ENCODE measurements at places on chromosomes 7 and 10.
A peak's percentile ranks its signal among the peaks of the same experiment; 100 is the strongest.

DNA sequence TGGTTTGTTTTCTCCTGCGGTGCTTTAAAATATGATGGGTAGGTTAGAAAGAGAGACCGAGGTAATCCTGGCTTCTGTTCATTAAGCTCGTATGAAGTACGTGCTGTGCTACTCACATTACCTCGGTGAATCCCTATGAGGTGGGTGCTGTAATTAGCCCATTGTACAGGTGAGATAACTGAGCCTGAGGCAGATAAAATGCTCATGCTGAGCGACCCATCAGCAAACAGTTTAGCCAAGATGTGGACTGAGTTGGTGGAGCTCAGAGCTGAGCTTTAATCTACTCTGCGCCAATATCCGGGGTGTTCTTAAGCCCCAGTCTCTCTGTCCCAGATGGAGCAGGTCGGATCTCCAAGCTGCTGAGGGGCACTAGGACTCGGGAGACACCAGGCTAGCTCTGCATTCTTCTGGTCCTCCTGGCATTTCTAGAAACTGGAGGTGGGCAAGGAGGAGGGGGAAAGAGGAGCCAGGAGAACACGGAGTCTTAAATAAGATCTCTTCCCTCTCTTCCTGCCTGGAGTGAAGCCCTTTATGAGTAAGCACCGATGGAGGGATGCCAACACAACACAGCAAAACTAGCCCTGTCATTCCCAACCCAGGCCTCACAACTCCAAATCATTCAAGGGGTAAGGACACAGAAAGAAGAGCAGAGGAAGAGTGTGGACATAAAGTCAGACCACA lies 458.5 kb downstream of the KCNMA1 start:
- DNase-seq = no peak

GRCh38 chr7:19554581-19554980 lies 154.3 kb downstream of the POLR1F start:
- DNase-seq = no peak

DNA sequence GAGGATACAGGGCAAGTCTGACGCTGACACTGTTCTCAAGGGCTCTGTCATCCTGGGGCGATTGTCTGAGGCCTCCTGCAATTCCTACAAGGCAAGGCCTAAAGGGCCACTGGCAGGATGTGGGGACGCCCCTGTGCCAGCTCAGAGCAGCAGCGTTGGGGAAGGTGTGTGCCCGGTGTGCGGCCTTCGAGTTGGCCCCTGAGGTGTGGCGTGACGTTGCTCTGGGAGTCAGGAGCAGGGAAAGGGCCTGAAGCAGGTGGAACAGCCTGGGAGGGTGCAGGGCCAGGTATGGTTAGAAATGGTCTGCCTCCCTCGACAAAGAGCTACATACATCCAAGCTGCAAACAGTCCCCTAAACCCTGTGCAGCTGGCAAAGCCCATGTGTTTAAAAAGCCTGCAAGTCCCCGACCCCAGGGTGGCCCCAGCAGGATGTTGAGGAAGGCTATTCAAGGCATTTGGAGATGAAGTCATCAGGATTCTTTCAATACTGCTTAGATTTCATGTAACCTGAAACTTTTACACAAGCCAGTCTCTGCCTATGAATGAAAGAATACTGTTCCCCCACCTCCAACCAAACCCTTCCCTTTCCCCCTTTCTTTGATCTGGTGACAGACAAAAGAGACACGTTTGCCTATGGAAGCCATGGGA lies 142.5 kb upstream of the TNS3 start:
- no peak for DNase-seq

DNA sequence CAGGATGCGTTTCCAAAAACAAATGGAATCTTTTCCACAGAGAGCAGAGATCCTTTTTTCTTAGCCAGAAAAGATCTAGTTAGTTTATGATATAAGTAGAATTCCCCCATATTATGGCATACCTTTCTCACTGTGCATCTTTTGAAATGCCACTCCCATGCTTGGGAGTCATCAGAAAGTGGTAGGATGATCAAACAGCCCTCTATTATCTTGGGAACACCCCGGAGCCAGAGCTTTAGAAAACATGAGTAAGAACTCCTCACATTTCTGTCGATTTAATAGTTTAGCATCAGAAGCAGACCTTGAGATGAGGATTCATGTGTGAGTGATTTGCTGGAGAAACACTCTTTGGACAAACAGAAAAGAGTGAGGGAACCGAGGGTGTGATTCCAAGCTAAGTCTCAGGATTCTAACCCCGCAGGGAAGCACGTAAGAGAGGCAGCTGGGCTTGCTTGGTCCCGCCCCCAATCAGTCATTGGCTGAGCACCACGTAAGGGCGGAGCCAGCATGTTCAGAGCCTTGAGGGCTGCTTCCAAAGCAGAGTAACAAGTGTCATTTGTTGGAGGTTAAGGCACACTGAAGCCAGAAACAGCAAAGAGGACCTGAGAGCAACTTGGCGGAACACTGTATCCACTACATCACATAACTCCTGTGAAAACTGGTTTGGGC lies 43.7 kb upstream of the NXPH1 start:
- no peak for DNase-seq

DNA sequence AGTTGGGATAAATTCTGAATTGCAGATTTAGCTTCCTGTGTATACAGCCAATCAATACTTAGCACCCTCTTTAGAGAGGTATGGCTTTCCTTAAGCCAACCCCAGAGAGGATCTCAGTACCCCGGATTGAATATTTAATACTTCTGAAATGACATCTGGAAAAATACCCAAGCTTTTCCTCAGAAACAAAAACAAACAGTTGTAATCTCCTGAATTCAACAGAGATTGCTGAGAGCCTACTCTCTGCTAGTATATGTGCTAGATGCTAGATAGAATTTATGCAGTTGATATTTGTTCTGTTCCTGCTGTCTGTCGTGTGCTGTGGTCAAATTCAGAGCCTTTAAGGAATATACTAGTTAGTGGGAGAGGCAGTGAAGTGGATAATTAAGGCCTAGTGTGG lies 21.1 kb downstream of the STARD3NL start:
- DNase-seq = no peak

- DNase-seq = no peak
Measured at GRCh38 chr10:78557433-78557925, 511.3 kb upstream of the ZMIZ1 start.

DNA sequence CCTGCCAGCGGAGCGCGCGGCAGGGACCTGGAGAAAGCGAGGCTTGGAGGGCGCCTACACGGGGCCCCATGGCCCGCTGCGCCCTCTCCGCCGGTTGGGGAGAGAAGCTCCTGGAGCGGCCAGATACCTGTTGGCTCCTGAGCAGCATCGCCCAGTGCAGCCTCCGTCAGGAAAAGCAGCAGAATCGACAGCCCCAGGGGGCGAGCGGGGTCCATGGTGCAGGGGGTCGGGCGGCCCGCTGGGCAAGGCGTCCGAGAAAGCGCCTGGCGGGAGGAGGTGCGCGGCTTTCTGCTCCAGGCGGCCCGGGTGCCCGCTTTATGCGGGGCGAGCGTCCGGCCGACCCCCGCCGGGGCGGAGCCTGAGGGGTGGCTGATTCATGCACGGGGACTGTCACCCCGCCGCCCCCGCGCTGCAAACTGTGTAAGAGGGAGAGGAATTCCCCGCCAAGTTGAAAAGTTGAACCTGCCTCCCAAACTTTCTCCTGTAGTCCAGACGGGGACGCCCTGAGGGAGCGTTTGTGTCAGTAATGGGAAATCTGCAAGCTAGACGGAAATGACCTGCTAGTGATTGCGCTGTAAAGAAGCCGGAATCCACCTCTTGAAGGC lies at the start of gene TFPI2:
TSS of gene TFPI2 (minus strand) at position 290 of the 605 bp plus-strand sequence. CDS start at position 215, 75 bp downstream.
- DNase-seq = peak; percentile 45

DNA sequence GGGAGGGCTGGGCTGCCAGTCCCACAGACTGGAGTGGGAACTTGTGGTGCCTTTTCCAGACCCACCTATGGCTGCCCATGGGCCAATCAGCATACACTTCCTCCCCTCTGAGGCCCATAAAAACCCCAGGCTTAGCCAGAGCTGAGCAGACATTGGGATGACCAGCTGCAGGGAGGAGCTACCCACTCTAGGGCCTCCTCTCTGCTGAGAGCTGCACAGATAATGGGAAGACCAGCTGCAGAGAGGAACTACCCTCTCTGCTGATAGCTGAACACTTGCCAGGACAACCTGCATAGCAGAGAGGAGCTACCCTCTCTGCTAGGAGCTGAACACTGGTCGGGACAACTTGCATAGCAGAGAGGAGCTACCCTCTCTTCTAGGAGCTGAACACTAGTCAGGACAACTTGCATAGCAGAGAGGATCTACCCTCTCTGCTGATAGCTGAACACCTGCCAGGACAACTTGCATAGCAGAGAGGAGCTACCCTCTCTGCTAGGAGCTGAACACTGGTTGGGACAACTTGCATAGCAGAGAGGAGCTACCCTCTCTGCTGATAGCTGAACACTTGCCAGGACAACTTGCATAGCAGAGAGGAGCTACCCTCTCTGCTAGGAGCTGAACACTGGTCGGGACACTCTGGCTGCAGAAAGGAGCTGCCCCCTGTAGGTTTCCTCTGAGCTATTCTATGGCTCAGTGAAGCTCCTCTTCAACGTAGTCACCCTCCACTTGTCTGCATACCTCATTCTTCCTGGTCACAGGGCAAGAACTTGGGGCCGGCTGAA lies 88.3 kb upstream of the CACUL1 start:
- no peak for DNase-seq

- DNase-seq = no peak
Measured at GRCh38 chr10:122997864-122998263, 10.7 kb downstream of the IKZF5 start.

- no peak for DNase-seq
Measured at GRCh38 chr7:86778271-86778670, 134.6 kb downstream of the GRM3 start.

DNA sequence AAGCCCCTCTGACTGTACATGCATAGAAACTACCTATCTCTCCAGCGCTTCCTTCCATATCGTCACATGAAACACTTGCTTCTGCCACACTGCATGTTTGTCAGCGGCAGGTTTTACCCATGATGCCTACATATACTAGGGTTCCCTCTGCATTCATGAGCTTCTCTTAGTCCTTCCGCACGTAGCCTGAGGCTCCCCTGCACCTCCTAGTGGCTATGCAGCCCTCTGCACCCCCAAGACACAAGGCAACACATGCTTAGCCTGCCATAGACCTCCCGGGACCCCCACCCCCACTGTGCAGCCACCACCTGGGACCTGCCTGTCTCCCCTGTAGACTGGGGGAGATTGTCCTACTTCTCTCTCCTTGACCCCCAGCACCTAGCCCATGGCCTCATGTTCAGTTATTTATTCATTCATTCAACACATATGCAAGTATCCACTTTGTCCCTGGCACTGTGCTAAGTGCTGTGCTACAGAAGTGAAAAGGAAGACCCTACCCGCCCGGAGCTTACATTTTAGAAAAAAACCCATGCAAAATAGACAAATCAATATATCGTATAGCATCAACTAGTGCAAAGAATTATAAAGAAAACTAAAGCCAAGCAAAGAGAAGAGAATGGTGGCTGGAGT lies 23.5 kb downstream of the TMEM273 start:
- no peak for DNase-seq

DNA sequence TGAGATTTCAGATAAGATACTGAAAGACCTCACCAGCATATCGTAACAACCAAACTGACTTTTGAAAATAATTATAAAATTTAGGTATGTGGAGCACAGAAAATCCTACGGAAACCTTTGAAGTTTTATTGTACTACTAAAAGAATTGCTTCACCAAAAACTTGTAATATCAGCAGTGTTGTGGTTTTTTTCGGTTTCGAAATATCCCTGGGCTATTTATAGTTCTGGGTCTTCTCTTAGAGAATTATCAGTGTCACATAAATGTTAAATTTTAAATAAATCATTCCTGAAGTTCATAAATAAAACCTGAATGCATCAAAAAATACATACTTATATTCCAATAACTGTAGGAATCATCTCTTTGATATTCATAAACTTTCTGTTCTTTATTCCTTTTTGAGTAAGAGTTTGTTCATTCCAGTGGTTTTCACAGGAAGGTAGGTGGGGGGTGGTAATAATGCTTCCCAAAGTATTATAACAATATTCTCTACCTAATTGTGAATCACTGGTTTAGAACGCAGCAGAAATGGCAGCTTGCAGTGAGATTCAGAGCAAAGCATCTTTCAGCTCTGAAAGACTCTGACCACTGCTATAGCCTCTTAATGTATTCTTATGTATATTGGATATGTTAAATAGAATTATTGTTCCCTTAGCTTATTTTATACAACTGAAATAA lies 60.2 kb downstream of the ZNF277 start:
- DNase-seq = no peak

DNA sequence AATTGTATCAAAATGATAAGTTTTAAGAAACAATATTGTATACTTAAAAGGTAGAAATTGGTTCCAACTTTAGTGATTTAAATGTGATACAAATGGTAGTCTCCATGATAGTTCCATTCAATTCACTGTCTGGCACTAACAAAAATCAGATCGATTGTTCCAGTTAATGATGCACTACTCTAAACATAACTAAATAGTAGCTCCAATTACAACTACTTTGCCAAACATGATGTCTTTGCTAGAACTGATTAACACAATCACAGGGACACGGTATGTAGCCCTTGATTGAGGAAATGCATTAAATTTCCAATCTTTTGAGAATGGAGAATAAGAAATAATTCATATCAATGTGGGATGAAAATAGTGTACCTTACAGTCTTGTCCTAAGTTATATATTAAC lies 962.4 kb upstream of the GHITM start:
- DNase-seq = no peak

DNA sequence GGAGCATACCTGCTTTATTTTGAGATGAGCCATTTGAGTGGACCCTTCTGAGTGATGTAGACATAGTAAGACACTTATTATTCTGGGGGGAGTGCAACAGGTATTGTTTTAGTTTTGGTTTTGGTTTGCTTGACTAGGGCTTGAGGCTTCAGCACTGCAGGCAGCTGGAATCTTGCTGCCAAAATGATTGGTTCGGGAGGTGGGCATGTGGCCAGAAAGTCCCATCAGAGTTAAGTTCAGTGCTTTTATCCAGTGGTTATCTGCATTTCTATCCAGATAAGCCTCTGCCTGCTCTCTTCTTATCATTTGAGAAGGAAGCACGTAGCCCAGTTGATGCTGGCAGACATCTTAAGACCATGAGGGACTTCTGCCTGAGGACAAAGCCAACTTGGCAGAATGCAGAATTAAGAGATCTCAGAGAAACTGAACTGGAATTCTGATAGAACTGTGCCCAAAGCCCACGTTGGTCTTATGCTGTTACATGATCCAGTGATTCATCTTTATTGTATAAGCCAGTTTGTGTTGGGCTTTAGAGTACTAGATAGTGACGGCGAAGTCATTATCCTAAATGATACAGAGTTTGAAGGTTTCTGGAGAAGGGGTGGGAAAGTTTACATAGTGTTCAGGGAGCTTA lies 9.6 kb upstream of the JAZF1 start:
- no peak for DNase-seq

DNA sequence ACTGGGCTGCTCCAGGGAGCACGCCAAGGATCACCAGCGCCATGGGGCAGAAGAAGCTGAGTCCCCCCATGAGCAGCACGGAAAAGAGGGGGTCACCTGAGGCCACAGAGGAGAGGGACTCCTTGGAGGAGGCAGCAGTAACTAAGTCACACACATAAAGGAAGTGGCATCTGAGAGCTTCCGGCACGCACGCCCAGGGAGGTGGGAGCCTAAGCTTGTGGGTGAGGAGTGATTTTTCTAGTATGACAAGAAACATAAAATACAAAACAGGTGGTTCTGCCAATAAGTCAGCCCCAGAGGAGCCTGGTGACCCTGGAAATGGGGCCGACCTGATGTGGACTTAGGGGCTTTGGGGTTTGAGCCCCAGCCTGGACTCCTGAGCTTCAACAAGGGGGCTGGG lies 60.8 kb downstream of the CARD11 start:
- no peak for DNase-seq

- DNase-seq = no peak
Measured at GRCh38 chr7:2843191-2843685, 870 bp downstream of the GNA12 start.

- no peak for DNase-seq
Measured at GRCh38 chr7:104231054-104232046, 23.5 kb upstream of the ORC5 start.

All from epithelial cell of prostate (primary cell).